ENCODE measurements at places on chromosomes 1 and 21. TPM values are rescaled to one million over a fixed set of nuclear protein-coding genes. Genes with fewer than 3 reads are reported as not detected.

DNA sequence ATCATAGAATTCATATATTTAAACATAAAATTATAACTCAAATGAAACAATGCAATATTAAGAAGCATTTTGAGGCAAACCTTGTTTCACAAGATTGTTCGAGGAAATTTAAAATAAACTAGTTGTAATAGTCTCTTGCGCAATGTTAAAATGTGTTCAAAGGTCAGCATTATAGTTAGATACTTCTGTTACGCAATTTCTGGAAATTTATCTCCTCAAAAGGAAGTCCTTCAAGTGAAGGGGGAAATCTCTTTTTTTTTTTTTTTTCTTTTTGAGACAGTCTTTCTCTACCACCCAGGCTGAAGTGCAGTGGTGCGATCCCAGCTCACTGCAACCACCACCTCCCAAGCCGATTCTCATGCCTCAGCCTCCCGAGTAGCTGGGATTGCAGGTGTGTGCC is 52.1 kb downstream of the FMO4 start:
- DNase-seq: no peak

- DNase-seq: no peak
These were observed 115.8 kb upstream of the PBX1 start for GRCh38 chr1:164443166-164443565.

DNA sequence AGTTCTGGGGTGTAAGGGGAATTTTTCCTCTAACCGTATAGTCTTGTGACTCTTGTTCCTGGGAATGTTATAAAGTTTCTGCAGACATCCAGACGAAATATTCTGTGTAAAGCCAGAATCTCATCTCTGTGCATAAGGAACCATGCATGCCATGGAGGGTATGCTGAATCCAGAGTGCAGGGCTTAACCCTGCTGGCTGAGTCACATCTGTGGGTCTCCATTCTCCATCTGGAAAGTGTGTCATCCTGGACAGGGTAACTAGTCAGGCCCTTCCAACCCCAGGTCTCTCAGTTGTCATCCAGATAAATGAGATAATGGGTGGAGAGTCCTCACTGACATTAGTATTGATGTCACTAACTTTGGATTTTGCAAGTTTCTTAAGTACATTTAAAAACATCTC is 48.8 kb downstream of the ATP5PO start:
- DNase-seq: peak; percentile 30

- no peak for DNase-seq
These were observed 959 bp upstream of the SDC3 start for GRCh38 chr1:30909365-30910068.

DNA sequence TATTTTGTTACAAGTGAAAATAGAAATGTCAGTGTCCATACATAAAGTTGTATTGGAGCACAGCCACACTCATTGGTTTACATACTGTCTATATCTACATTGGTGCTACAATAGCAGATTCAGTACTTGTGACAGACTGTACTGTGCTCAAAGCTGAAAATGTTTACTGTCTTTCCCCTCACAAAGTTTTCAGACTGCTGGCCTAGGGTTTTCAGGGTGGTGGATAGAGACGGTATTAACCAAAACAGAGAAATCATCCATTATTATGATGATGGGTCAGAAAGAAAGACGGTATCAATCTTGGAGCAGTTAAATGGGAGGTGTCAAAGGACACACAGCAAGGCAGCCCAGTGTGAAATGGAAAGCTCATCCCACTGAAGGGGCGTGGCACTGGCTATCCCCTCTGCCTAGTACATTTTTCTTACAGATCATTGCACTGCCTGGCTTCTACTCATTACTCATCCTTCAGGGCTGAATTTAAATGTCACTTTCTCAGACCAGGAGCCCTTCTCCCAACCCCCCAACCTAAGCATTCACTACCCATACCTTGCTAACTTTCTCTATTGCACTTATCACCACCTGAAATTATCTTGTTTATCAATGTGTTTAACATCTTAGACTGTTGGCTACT is 10.2 kb downstream of the JAK1 start:
- DNase-seq: peak; percentile 41

DNA sequence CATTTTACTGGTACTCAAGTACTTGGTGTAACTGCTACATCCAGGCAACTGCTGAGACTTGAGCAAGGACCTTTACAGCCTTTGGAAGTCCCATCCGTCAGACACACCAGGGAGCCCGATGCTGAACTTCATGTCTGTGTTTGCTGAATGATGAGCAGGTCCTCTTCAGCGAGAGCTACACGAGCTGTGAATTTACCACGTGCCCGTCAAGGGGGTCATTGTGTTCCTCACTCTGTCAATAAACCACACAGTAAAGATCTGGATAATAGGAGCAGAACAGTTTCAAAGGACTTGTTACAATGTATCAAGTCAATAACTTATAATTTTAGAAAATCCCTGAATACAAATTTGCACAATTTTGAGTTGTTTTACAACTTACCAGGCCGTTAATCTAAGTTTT is 427.2 kb downstream of the KIF26B start:
- DNase-seq: no peak

DNA sequence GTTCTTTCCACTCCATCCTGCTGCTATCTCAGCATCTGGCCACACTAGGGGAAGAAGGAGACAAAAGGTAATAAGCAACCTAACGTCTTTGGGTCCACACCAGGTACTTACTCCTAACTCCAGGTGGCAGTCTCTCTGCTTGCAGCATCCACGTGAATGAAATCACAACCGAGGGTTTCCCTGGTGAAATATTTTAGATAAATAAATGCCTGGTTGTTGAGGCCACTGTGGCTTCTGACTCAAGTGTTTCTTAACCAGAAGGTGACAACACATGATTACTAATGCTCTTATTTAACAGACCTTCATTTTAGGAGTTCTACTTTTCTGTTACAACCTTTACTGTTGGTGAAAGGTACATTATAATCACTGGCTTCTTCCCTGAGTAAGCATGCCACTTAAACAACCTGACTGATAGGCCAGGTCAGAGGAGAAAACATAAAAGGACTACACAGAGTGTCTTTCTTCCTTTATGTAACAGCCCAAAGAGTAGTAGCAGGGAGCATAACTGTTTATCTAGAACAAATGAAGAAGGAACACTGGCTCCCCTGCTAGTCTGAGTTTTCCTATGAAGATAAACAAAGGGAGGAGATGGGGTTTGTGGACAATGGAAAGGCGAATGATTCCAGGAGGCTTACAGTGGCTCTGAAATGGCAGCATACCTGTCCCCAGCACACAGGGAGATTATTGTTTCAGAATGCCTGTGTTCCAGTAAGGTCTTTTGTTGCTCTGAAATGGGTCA is 59.9 kb downstream of the SYT6 start:
- peak; percentile 85 for DNase-seq

- DNase-seq: peak; percentile 29
These were observed 779.7 kb downstream of the USP25 start for GRCh38 chr21:16509476-16509875.

DNA sequence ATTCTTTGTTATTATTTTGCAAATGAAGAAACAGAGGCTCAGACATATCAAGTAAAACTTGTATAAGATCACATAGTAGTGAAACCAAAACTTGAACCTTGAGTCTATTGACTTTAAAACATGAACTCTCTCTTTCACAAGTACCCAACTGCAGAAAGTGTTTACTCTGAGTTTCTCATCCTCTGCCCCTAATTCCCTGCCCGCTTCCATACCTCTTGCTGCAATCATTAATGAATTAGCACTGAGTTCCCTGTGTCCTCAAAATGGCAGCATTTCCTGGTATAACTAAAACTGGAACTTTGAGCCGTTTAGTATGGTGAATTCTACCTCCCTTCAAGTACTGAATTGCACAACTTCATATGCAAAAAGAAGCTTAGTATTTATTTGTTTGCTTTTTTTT is 147.7 kb upstream of the DNAH14 start:
- DNase-seq: no peak

The FCRLA gene
- total RNA-seq: 2.0 TPM

The ST6GALNAC3 gene
- total RNA-seq: 0.05 TPM

The FCRL4 gene
- not detected for total RNA-seq

The CLK2 gene
- total RNA-seq: 15.8 TPM

The EPHB2 gene
- 26.7 TPM for total RNA-seq

The ARTN gene
- total RNA-seq: 4.4 TPM

The FAM110D gene
- total RNA-seq: not detected

The PLA2G2C gene
- total RNA-seq: not detected

The LRRIQ3 gene
- total RNA-seq: 0.37 TPM
